ENCODE measurements at places on chromosomes 6 and 20.
A peak's percentile ranks its signal among the peaks of the same experiment; 100 is the strongest.

GRCh38 chr6:7697820-7698623 lies 27.9 kb upstream of the BMP6 start:
- DNase-seq = peak; percentile 75

DNA sequence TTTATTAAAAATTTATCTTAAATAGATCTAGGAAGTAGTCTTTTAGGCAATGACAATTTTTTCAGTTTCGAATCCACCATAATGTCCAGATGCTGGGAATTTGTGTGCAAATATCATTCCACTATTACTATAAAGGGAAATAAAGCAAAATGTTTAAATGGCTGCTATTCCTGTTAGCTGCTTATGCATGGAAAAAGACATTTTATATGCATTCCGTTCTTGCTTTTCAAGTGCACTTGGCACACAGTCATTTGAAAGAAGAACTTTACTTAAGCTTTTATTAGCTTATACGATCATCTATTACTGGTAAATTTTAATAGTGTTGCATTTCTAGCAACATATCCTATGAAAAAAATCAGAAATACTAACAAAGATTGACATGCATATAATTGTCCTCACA lies 42.0 kb downstream of the PRL start:
- no peak for DNase-seq

GRCh38 chr6:55562318-55562717 lies 16.7 kb downstream of the HMGCLL1 start:
- no peak for DNase-seq

DNA sequence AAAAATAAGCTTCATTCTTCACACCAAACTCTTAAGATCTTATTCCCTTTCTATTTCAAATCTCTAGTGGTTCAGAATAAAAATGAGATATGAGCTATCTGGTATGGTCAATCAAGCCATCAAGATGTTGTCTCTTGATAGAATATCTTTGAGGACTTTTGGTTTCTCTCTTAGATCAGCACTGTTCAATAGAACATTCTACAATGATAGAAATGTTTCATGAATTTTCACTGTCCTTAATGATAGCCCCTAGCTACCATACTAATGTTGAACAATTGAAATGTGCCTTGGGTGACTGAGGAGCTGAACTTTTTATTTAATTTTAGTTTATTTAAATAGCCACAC lies 24.1 kb upstream of the HINT3 start:
- DNase-seq = no peak

- DNase-seq = no peak
Observed at GRCh38 chr6:155216312-155217046, 47.3 kb upstream of the CLDN20 start.

DNA sequence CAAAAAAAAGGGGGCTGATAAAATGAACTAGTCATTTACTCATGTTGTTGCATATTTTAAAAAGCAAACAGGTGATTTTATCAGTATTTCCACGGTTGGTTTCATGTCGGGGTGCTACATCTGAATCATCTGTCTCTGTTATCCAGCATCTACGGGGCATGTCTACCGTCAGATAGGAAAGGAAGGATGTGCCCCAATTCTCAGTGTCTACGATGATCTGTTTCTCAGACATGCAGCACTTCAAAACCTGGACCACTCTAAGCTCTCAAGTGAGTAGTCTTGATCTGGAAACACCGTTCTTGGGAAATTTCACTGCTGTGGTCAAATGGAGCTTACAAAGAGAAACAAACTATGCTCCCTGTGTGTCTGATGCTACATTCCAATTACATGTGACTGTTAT lies 240.3 kb upstream of the TAB2 start:
- DNase-seq = no peak

- no peak for DNase-seq
Observed at GRCh38 chr6:110800839-110801196, 14.5 kb downstream of the CDK19 start.

DNA sequence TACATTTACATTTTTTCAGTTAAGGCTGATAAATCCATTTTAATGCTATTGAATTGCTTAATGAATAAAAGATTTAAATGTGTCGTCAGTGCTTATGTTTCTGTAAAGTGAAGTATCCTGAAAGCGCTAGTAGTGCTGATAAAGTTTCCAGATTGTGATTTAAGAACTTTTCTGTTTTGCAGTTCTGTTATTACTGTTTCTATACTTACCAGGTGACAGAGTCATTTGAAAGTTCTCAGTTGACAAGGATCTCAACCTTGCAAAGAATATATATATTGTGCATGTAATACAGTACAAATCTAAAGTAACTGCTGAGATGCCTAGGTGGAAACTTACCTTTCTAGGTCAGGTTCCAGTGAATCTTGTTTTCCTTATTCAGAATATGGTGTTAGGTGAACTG lies 201.8 kb downstream of the ARID1B start:
- DNase-seq = no peak

DNA sequence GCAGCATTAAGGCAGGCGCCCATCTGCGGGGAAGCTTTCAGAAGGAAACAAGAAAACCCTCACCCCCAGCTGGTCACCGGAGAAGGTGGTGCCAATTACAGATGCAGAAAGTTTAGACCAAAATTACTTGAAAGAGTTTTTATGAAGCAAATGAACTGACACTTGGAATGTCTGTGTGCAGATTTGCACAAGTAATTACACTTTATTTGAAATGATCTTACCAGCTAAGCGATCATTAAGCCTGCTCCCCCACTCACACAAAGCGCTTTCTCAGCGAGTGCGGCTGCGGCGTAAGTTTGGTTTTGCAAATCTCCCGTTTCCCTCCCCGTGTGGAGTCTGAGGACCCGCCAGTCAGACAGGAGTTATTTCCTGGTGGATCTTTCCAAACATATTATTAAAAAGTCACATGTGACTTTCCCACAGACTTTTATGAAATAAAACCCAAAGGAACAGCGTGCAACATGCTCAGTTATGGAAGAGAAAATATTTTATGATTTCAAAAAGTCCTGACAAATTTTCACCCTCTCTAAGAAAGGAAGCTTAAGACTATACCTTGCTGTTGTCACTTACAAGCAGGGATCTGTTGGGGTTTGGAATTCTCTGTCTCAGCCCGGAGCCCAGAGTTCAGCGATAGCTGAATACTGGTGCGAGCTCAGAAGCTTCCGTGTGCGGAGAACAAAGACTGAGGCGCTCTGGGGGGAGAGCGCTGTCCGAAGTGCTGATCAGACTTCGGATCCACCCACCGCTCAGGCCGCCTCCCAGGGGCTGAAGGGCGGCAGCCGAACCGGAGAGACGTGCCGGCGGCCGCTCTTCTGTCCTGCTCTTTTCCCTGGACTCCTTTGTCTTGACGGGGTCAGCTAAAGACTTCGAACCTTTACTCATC lies 2.7 kb upstream of the MYT1 start:
- DNase-seq = peak; percentile 76

- peak; percentile 55 for DNase-seq
Observed at GRCh38 chr6:7542065-7542873, 798 bp downstream of the DSP start.
